Amygdala (tissue), 56 donors: ENCODE measurements at places on chromosomes 4 and X.

- DNase-seq, result no peak
These were observed 51.7 kb upstream of the SORCS2 start for GRCh38 chr4:7140692-7141069.

- peak; percentile 24 for DNase-seq
These were observed 14.9 kb downstream of the NRK start for GRCh38 chrX:105837232-105837631.

- no peak for DNase-seq
These were observed at the start of gene ARL13A for GRCh38 chrX:100969408-100969807. ARL13A (plus strand) TSS chrX:100969708; CDS start chrX:100973690, 3,982 bp downstream.

GRCh38 chr4:18611026-18611425 lies 589.5 kb upstream of the LCORL start:
- DNase-seq, result no peak

DNA sequence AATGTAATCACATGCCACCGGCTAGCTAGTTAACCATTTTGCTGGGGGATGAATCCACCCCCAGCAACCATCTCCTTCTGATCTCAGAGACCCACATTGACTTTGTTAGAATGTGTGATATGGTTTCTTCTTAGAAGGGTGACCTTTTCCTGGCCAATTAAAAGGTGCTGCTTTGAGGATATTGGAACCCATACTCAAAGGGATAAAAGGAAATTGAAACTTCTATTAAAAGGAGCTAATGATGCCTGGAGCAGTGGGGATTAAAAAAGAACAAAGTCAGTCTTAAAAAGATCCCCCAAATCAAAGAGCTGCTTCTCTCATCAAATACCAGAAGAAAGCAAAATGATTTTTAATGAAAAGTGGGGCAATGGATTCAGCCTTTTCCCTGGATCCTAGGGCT lies 214.1 kb downstream of the SHROOM3 start:
- DNase-seq, result no peak

DNA sequence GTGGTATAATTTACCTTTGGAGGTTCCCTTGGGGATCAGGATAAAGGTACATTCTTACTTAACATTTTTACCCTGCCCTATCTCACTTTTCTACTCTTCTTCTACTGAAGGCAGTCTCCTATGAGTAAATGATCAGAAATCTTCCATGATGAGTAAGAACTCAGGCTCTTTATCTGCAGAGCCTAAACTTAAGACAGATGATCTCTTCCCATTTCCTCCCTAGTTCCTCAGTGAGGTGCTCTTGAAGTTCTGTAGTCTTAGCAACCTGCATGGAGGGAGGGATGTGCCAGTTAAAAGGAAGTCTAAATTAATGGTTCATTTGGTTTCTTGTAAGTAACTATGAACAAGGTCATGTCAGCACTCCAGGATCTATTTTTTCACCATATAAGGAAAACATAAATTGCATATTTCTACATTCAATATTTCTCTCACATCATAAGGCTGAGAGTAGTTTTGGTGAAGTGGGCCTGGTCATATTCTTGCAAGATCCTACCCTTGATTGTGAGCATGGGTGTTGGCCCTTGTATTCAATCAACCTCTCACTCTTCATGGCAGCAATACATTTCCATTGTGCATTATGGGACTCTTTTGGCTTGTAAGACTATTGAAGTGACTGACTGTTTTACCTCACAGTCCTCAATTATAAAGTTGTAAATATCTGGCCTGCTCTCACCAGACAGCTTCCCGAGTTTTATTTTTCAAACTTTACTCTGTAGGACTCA lies 295.5 kb downstream of the SLC7A11 start:
- no peak for DNase-seq

GRCh38 chrX:80917919-80918318 lies 108.2 kb upstream of the BRWD3 start:
- DNase-seq, result no peak

DNA sequence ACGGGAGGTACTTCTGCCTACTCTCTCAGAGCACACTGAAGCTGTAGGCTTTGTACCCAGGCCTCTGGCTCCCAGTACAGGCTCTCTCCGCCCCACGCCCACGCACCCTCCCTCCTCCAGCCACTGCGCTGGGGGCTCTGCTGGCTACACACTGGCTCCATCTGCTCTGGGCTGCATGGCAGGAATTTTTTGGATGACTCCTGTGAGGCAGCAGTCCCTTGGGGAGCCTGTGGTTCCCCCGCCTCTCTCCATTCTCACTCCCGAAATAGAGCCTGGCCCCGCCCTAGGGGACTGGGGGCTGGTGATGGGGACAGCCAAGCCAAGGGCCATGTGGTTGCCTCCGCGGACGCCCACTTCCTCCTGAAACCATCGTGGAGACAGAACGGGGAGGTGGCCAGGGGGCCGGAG lies 58.1 kb upstream of the ADRA2C start:
- DNase-seq, result peak; percentile 35

DNA sequence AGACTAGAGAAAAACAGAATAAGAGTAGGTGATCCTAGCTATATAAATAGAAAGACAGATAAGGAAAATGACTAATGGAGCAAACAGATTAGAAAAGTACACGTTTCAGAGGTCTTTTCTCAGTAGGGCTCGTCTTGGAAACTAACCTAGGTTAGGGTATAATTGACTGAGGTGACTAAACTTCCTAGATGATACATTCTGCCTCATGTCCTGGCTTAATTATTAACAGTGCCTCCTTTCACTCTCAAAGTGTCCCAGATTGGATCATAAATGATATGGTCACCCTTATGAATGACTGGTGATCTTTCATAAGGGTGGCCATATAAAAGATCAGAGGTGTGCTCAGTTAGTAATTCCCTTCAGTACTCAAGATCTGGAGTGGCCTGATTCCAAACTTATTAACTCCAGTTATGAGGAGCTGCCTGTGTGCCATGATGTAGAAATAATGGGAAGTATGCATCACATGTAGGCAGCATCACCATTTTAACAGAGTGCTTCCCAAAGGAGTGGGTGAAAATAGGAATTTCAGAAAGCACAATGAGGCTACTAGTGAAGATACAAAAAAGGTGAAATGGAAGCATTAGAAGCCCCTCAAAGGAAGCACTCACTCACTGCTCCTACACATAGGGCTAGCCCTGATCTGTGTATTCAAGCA lies 14.7 kb upstream of the GRIA3 start:
- no peak for DNase-seq

- no peak for DNase-seq
These were observed 813 bp downstream of the DIAPH2 start for GRCh38 chrX:96685210-96686099.
